ENCODE measurements at places on chromosomes 16 and 17.
A peak's percentile ranks its signal among the peaks of the same experiment; 100 is the strongest.

DNA sequence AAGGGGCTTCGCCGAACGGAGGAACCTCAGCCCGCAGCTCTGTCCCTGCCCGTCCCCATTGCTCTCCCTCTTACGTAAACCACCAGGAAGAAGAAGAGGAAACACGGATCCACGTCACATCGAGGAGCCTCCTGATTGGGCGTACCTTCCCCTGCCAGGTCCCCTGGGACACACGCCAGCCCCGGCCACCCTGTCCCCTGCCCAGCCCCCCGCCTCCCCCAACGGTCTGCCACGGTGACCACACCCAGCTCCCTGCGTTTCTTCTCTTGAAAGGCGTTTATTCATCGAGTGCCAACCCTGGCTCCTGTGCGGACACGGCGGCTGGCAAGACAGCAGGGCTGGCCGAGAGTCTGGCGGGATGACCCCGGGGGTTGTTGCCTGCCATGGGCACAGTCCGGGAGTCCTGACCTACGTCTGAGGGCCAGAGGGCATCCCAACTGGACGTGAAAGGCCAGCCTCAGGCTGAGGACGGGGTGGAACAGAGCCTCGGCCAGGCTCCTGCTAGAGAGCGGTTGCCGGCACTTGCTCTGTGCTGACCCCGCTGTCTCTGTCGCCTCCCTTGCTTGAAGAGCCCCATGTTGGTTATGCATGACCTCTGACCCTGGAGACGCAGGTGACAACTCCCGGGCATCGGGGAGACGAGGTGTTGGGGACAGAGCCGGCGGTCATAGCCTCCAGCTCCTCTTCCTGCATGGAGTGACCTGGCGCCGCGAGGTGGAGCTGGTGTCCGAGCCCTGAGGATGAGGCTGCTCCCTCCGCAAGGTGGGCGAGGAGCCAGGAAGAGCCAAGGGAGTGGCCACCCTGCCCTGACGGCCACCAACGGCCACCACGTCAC, 40.5 kb upstream of the ACSF3 start:
- DNase-seq = no peak

GRCh38 chr17:45098869-45099616, 33.3 kb downstream of the PLCD3 start:
- peak; percentile 83 for DNase-seq

GRCh38 chr16:88777471-88778270, 7.3 kb downstream of the PIEZO1 start:
- DNase-seq = no peak

DNA sequence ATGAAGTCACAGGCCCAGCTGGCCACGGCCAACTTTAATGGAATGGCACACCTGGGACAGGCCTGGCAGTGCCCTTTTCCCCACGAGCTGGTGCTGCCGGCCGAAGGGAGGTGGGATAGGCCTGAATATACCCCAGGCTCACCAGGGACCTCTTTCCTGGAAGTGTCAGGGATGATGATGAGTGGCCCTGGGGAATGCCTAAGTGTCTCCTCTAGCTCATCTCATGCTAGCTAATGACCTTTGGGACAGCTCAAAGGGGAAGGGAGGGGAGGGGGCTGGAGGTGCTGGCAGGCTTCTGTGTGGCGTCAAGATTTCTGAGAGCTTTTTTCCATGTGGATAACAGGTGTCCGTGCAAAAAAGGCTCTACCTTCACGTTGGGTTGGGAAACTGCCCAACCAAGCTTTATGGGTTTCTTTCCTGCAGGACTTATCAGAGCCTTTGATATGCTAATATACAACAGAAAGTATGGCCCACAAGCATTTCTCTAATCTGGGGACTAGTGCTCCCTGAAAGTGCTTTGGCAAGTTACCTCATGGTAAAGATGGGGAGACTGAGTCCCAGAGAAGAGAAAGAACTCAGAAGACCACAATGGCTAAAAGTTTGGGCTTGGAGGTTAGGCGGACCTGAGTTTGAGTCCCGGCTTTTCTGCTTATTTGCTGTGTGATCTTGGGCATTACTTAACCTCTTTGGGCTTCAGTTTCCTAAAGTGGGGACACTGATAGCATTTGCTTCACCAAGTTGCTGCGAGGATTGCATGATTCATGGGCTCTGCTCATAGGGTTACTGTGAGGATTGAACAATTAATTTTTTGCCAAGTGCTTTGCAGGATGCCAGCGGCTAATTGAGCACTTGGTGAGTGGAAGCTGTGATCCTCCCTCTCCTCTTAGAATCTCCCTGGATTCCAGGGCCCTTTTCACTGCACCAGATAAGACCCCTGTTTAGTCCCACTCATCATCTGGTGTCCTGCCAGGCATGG, 14.0 kb downstream of the ADGRG1 start:
- DNase-seq = no peak

- no peak for DNase-seq
These were observed 41.3 kb downstream of the HS3ST2 start for GRCh38 chr16:22855231-22855630.

- peak; percentile 62 for DNase-seq
These were observed 36.6 kb upstream of the TMEM132E start for GRCh38 chr17:34542700-34543336.

DNA sequence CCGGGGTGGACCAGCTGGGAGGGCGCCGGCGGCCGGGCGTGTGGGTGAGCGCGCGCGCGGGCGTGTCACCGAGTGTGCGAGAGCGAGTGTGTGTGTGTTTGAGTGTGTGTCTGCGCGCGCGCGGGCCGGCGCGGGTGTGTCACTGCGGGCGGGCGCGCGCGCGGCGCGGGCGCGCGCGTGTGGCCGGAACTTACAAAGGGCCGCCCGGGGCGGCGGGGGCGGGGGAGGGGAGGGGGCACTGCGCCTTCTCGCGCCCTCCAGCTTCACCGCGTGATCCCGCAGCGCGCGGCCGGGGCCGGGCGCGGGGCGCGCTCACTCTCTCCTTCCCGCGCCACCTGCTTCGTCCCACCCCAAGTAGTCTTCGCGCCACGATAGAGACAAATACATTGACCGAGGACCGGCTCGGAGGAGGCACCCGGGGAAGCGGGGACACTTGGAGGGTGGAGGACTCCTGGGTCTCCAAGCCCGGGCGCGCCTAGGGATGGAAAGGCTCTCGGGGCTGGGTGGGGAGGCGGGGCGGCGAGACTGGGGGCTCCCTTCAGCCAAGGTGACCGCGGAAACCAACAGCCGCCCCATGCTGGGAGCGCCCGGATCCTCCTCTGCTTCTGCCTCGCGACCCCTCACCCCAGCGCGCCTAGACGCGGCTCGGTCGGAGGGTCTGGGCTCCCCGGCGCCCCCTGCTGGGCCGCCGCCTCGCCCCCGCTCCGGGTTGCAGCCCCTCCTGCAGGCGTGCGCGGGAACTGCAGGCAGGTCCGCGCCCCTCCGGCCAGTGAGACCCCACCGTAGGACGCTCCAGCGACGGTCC, at the start of gene SRCIN1:
TSS of gene SRCIN1 (minus strand) at position 112 of the 805 bp plus-strand sequence. CDS start 247 bp downstream, outside the sequence.
- peak; percentile 69 for DNase-seq

GRCh38 chr16:21277927-21278706, at the start of gene CRYM:
TSS of gene CRYM (minus strand) at chr16:21278290. CDS start at chr16:21278251, 39 bp downstream.
- peak; percentile 72 for DNase-seq

GRCh38 chr17:10618202-10618635, 38.9 kb downstream of the MYH3 start:
- DNase-seq = peak; percentile 74

DNA sequence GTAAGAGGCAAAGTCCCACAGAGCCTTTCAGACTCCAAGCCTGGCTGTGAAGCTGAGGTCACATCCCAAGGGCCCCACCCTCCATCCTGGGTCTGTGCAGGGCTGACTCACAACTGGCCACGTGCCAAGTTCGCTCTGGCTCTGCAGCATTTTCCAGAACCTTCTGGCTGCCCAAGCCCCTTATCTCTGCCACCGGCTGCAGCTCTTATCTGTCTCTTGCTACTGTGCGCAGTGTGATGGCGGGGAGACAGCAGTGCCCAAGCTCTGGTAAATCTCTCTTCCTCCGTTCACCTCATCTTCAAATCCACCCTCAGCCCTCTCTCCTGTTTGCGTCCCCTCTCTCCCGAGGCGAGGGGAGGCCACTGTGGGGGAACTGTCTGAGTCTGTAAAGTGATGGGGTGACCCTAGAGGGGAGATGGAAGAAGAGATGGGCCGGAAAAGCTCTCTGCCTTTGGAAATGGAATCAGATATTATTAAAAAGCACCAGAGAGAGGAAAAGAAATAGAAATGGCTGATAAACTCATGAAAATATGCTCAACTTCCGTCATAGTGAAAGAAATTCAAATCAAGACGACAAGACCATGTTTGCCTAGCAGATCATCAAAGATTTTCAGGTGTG, 162.7 kb upstream of the CDC42EP4 start:
- peak; percentile 30 for DNase-seq

DNA sequence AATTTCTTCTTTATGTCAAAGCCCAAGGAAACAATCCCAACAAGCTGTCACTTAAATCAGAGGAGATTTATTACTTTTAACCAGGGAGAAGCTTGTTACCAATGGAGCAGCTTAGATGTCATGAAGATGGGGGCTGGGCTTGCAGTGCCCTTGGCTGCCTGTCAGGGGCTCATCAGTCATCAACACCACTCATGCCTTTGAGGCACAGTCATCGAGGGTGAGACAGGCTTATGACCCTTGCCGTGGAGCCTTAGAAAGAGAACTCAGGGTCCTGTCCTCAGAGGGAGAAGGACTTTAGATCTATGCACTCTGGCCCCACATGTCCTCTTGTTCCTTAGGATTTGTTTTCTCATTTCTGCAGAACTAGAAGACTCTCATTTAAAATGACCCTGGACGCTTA, 318.3 kb downstream of the CBLN1 start:
- no peak for DNase-seq

DNA sequence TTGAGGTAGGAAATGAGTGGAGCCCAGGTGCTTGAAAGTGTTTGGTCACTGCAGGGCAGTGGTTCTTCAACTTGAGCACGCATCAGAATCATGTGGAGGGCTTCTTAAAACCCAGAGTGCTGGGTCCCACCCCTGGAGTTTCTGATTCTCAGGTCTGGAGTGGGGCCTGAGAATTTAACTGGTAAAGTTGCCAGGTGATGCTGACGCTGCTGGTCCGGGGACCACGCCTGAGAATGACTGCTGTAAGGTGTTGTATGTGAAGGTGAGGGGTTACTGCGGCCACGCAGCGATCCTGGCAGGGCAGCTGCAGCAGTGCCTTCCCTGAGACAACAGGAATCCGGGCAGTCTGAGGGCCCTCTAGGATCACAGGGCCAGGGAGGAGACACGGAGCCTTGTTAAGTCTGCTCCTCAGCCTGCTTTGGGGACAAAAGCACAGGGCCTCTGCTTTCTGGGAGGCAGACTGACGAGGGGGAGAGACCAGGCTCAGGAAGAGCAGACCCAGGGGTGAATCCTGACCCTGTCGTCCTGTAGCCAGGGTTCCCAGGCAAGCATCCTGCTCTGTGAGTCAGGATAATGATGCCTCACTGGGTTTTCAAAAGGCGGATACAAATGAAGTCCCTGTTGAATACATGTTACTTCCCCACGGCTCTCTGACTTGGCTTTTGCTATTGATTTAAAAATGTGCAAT, 16.2 kb downstream of the CCDC42 start:
- no peak for DNase-seq

DNA sequence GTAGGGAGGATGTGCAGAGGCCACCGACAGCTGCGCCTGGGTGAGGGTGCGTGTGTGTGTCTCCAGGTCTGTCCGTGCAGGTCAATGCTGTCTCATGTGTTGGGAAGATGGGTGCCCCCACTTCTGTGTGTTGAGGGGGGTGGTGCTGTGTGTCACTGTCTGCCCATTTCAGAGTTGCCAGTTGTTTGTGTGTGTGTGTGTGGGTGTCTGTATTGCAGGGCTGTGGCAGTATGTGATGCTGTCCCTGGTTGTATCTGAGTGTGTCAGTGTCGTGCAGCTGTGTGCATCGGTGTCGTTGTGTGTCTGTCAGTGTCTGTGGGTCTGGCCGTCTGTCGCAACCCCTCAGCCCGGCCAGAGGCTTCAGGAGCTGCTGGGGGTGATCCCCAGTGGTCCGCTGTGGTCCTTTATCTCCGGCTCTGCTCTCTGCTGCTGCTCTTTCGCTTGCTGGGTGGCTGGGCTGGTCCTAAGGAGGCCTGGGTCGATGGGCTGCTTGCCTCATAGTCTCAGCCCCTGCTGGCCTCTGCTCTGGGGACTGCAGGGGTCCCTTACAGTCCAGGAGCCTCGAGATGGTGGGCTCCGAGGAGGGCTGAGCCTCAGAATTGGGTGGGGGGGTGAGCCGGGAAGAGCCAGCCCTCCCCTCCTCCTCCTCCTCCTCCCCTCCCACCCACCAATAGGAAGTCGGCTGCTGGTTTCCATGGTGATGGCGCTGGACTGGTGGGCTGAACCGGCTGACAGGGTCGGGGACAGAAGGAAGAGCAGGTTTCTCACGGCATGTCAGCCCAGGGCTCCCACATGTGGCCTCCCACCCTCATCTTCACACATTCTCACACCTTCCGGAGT, at the start of gene TSPOAP1:
TSS of gene TSPOAP1 (minus strand) at position 601 of the 840 bp plus-strand sequence. CDS start 875 bp downstream, outside the sequence.
- DNase-seq = peak; percentile 90

- peak; percentile 77 for DNase-seq
These were observed 28.4 kb downstream of the CDH13 start for GRCh38 chr16:82655072-82655714.

- no peak for DNase-seq
These were observed 556.9 kb upstream of the CDH5 start for GRCh38 chr16:65809627-65810026.

Data from activated CD4-positive, alpha-beta T cell treated with anti-CD3 and anti-CD28 coated beads for 48 hours (primary cell).